ENCODE measurements at places on chromosomes 7 and 10.

DNA sequence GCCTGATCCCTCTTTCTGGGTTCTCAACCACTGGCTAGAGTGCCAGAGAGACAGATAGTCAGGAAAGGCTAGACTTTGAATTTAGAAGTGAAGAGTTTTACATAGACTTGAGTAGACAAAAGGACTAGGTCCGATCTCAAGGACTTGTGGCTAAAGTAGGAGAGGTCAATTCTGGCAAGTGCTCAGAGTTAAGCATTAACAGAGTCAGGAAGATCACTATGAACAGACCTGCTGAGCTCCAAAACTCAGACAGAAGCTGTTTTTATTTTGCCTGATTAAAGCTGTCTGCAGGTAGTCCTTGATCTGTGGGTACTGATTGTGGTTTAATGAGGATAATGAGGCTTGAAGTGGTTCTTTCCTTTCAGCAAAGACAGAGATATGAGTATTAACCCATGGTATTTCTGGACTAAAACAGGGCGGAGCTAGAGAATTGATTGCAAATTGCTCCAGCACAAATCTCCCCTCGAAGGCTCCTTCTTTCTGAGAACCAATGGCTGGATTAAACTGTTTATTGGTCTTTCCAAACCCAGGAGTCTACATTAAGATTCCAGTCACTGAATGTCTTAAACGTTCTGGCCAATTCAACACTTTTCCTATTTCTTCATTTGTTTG lies 423.2 kb downstream of the IPMK start:
- no peak for DNase-seq

DNA sequence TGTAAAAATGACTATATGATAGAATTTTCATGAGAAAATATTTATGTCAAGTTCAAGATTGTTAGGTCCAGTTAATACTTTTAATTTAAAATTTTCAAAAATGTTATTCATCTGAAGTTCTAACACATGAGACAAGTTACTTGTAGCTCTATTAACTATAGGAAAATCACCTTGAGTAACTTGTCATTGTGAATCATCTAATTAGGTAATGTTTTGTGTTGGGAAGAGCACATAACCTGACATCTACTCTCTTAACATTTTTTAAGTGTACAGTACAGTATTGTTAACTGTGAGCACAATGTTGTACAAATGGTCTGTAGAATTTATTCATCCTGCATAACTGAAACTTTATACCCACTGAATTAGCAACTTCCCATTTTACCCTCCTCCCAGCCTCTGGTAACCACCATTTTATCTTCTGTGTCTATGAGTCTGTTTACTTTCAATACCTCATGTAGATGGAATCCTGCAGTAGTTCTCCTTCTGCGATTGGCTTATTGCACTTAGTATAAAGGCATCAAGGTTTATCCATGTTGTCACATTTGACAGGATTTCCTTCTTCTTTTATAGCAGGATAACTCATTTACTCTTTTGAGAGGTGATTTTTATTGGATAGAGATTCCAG lies 54.6 kb downstream of the ARL4A start:
- DNase-seq: no peak

GRCh38 chr10:5748394-5748803 lies 63.8 kb downstream of the TASOR2 start:
- DNase-seq: no peak

- no peak for DNase-seq
Measured at GRCh38 chr7:24328050-24328449, 44.1 kb downstream of the NPY start.
